ENCODE measurements at places on chromosomes 16 and 17. TPM values are rescaled to one million over a fixed set of nuclear protein-coding genes. Genes with fewer than 3 reads are reported as not detected.

Gene HOXB2
- not detected for polyA plus RNA-seq

Gene TPSAB1
- not detected for polyA plus RNA-seq

Gene OR1A1
- 0.08 TPM for polyA plus RNA-seq

Gene GDPD1
- 139 TPM for polyA plus RNA-seq

Gene MYCBPAP
- not detected for polyA plus RNA-seq

Gene KRTAP9-4
- polyA plus RNA-seq, result not detected

Gene SCNN1B
- not detected for polyA plus RNA-seq

Gene KRTAP4-3
- not detected for polyA plus RNA-seq

Gene TSNAXIP1
- 1.4 TPM for polyA plus RNA-seq

Gene CACNB1
- 1.0 TPM for polyA plus RNA-seq

Gene TOP2A
- polyA plus RNA-seq, result not detected

Gene CASKIN1
- polyA plus RNA-seq, result 0.04 TPM

Gene BFAR
- 27.0 TPM for polyA plus RNA-seq

Gene ALDH3A1
- not detected for polyA plus RNA-seq

Gene KRTAP2-3
- not detected for polyA plus RNA-seq

Gene RPH3AL
- 0.48 TPM for polyA plus RNA-seq

Gene TEKT3
- 0.92 TPM for polyA plus RNA-seq

Gene GPRC5C
- polyA plus RNA-seq, result 2.0 TPM

Gene TBC1D3L
- polyA plus RNA-seq, result not detected

Gene SLC5A10
- not detected for polyA plus RNA-seq

Gene GAS2L2
- not detected for polyA plus RNA-seq
